ENCODE measurements at places on chromosomes 2 and 18.

- no peak for DNase-seq
Measured at GRCh38 chr18:35167857-35168256, 73.0 kb upstream of the ZNF397 start.

- no peak for DNase-seq
Measured at GRCh38 chr18:69956057-69956456, 8.4 kb upstream of the CD226 start.

GRCh38 chr2:10165861-10166675 lies 43.5 kb downstream of the RRM2 start:
- DNase-seq = no peak

- no peak for DNase-seq
Measured at GRCh38 chr2:65647249-65647842, 214.9 kb upstream of the SPRED2 start.

- DNase-seq = no peak
Measured at GRCh38 chr2:171858397-171858958, 35.6 kb downstream of the SLC25A12 start.

DNA sequence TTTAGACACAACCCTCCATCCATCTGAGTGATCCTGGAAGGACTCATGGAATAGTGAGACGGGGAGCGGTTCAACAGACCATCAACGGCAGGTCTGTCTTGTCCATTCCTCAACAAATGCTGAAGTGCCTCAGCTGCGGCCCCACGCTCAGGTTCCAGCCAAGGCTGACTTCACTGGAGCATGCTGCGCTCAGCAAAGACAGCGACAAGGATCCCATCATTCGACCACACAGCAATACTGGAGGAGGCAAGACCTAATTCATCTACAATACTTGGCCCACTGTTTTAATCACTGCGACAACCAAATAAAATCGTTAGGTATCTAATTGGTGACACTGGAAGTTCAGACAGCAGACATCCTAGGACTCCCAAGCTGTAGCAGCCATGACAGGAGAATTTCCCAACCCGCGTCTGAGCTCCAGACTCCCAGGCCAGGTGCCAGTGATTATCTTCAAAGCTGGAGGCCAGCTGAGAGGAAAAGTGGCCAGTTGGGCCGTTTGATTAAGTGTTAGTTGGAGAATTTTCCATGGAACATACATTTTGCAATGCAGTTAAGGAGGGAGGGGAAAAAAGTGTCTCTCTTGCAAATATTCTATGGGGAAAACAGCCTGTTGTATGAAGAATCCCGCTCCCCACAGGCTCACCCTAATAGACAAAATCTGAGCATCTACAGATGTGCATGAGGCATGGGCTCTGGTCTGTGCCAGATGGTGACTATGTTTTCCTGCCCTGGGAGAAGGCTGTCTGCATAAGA lies 92.5 kb upstream of the SLC35G4 start:
- no peak for DNase-seq

DNA sequence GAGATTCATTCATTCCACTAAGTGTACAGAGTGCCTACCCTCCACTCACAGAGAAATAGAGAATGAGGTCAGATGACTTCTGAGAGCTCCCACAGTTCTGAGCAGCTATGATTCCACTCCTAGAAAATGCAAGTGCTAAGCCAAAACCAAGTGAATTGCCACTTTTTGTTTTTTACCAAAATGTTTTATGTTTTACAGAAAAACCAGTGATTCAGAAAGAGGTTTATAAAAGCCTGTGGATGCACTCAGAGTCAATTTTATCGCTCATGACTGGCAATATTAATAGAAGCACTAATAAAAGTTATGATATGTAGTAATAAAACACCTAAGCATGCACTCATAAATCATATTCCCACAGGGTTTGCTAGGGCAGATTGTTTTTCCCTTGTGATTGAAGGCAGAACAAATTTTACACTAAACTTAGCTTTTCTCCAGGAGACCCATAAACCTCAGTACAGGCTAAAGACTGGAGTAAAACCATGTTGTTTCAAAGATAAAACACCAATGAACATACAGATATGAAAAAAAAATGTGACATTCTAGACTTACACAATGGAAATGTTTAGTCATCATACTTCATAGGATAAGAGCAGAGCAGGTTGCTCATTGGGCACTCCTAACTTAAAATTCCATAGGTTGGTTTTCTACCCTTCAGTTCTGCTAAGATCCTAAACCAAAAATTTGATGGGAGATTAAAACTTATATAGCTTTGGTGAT lies 67.5 kb downstream of the PDK1 start:
- DNase-seq = no peak

GRCh38 chr18:50602466-50602865 lies 42.6 kb downstream of the MAPK4 start:
- DNase-seq = no peak

DNA sequence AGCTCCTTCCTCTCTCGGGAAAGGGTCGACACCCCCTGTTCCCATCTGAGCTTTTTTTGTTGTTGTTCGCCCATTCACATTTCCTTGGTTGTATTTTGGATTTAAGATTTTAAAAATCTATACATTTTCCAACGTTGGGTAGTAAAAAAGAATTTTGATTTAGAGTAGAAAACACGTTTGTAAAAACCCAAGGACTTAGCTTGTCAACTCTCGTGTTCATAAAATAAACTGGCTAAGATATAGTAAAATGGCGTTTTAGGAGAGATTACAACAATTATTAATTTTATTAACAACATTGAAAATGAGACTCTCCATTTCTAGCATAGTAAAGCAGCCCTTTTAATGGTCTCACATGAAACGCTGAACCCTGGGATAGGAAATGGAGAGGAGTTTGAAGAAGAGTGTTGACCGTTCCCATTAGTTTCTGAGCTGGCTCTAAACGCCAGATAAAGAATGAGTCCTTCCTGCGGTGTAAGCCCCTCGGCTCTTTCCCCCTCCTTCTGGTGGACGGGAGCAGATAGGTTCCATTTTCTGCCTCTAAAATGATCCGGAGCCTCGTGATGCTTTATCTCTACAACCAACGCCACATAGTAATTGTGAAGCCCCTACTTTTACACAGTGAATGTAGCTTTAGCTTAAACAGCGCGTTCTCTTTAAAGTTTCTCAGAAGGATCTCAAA lies 24.0 kb upstream of the ZNF516 start:
- no peak for DNase-seq

DNA sequence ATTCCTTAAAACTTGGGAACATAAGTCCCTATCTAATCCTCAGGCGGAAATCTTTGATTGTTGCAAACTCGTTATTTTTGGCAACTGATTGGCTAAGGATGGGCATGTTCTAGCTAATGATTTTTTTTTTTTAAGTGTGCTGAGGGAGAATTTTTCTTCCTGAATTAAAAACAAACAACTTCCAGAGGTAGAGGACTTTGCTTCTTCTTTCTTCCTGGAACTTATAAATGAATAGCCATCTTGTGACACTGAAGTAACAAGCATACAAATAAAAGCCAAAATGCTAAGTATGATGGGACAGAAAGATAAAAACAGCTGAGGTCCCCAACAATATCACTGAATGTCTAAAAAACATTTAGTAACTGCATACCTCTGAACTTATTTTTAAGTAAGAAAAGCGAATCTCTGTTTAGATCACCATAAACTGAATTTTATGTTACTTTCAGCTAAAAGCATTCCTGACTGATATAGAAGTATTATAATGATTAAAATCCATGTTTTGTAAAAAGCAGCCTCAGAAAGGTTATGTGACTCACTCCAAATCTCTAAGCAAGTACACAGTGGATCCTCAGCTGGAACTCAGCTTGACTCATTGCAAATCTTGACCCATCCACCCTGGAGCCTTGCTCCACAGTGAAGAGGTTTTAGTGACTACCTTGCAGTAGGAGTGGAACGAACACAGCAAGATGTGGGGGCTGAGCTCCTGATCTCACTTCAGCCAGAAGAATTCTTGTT lies 344.4 kb downstream of the CLIP4 start:
- DNase-seq = no peak

DNA sequence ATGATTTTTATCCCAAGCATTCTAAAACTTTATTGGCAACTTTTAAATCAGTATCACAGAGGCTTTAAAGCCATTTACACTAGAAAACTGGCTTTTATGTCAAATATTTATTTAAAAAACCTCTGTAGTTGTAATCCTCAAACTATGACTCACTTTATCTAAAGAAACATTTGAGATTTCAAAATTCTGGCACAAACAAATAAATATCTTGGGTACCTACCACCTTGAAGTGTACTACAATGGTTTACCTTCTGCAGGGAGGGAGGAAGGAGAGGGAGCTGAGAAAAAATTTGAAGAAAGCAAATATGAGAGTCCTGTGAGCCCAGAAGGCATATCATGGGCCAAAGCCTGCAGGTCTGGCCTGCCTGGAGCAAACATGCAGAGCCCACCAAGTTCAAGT lies 155.6 kb downstream of the NCKAP5 start:
- no peak for DNase-seq

DNA sequence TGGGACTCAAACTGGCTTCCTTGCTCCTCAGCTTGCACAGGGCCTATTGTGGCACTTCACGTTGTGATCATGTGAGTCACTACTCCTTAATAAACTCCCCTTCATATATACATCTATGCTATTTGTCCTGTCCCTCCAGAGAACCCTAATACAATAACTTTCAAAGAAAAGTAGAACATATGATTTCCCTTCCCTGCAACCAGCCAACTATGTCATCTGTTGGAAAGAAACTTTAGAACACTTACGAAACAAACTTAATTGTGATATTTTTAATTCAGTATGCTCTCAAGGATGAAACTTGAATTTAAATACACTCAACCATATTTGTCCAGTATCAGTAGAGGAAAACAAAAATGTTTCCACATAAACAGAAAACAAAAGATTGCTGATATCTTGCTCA lies 84.4 kb downstream of the DYM start:
- no peak for DNase-seq

DNA sequence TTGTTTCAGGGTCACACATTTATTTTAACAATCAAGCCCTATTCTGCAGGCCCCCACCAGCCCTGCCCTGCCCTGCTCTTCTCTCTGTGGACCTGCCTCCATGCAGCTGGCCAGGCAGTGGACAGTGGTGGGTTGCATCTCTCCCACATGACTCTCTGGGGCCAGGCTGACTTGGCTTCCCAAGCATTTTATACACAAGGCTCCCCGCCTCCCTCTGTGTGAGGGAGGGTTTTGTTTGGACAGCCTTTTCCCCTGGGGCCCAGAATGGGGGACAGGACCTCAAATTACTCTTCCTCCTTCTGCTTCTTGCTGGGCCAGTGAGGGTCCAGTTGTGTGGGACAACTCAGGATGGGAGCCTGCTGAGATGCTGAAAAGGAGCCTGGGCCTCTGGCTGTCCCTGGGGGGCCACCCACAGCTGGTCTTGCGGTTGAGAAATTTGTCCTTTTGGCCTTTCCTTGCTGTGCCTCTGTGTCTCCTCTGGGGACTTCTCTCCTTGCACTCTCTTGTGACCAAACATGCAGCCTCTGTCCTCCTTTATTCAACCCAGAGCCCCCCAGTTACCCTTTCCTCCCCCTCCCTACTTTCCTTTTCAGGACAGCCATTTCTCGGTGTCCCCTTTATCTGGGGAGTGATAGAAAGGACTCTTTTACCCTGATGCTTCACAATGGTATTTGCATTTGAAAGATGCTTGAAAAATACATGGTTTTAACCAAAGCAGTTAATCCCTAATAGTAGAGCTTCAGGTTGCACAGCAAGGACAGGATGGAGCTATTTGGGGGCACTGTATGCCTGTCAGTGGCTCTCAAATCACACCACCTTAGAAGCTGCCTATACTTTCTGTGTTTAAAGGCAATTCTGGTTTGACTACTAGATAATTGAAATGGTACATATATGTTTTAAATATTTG lies 151.1 kb downstream of the FHOD3 start:
- DNase-seq = no peak

DNA sequence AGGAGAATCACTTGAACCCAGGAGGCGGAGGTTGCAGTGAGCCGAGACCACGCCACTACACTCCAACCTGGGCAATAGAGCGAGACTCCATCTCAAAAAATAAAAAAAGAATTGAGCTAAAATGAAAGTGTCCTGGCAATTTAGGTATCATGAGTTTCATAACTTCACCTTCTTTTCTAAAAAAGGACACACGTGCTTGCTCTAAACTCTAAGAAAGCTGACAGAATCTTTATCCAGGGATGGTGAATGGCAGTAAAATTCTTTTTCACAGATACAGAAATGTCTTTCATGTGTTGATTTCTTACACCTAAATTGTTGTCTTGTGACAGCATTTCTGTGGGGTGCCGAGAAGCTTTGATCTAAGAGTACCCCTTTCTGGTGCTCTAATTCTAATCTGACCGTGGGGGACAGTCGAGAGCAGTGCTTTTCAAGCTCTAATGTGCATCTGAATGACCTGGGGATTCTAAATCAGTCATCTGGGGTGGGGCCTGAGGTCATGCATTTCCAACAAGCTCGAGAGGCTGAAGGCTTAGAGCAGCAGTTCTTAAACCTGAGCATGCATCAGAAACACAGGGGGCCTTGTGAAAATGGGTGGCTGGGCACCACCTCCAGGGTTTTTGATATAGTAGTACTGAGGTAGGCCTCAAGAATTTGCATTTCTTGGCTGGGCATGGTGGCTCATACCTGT lies 42.1 kb upstream of the REL start:
- no peak for DNase-seq

DNA sequence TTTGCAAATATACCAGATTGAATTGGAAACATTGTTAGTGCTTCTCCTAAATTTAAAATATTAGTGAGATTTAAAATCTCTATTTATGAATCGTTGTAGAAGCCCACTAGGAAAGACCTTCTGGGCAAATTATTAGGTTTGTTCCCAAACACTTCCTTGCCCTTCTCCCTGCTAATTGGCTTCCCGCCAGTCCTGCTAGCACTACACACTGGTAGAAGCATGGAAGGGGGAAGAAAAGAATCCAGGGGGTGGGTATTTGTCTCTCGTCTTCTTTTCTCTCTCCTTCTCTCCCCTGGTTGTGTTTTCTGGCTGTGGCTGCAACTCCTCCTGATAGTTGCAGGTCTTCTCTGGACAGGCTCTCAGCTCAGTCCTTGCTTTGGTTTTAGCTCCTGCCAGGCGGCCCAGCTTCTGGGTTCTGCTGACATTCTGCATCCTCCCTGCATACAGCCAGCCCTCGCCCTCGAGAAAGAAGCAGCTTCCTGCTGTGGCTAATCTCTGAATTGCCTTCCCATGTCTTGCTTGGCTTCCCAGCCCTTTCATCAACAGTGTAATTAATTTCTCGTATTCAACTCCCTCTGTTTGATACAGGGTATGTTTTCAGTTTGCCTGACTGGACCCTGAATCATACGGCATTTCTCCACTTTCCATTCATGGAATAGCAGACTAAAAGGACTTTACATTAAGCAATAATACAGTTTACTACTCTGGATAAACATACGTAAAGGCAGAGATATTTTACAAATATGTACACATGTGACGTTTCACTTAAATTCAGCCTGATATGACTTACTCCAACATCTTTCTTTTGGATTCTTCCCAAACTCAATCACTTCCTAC lies 6.9 kb upstream of the PARD3B start:
- DNase-seq = no peak

GRCh38 chr2:4346628-4347027 lies 643.3 kb downstream of the DCDC2C start:
- DNase-seq = no peak

- no peak for DNase-seq
Measured at GRCh38 chr2:98507461-98507860, 62.8 kb downstream of the INPP4A start.
